ENCODE measurements at places on chromosomes 2 and 18.

DNA sequence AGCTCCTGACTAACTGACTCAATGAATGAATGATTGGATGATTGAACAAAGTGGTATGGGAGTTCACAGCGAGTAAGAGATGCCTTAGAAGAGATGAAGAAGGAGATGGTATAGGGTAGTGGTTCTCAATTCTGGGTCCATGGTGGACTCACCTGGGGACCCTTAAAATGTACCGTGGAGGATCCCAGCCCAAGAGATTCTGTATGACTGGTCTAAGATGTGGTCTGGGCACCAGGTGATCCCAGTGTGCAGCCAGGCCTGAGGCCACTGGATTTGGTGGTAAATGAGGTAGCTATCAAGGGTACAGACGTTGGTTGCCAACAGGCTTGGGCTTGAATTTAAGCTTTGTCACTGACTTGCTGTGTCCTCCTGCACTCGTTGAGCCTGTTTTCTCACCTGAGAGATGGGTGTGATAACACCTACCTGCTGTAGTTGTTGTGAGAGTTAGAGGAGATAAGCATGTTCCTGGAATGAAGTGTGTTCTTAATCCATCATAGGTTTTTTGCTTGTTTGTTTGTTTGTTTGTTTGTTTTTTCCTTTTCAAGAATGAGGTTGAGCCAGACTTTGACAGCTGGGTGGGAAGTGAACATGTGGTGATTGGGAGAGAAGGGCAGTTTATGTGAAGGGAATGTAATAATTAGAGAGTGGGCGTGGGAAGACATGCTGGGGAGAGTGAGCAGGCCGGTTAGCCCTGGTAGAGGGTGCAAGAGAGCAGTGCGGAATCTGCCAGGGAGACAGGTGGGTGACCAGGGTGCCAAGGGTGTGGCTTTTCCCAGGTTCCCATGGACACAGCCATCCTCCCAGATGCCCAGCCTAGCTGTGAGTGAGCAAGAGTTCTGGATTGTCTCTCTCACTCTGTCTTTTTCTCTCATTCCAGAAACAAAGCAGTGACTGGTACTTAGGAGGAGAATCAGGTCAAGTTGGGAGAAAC lies 31.4 kb upstream of the IL1B start:
- no peak for DNase-seq

DNA sequence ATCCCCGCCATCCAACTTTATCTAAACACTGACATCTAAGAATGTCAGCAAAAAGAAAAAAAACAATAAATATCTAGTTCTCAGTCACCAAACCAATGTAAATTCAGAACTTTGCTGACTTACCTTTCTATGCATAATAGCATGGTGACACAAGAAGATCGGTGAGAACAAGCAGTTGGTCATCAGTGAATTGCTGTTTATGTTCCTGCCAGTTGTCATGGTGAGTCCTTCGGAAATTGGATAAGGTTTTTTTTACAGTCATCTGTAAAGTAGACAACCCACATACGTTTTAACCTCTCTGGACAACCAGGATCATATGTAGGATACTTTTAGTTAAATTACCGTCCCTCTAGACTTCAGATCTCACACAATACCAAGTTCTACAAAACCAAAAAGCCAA lies 6.2 kb upstream of the GPR75 start:
- DNase-seq, result no peak

- peak; percentile 56 for DNase-seq
These were observed 62.1 kb upstream of the ACKR3 start for GRCh38 chr2:236507393-236508085.

DNA sequence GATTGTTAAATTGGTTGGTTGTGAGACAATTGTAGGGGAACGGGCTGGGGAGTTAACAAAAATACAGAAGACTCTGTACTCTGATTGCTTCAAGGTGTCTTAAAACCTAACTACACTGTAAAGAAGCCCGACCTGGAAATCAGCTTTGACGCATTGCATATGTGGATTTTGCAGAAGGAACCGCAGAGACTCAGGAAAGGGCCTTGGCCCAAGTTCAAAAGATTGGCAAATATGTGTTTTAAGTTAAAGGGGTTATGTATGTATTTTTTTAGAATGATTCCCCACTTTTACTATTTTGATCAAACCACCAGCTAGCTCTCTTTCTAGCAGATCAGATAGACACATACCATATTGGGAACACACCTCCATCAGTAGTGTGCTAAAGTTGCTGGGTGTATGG lies 18.0 kb upstream of the EDAR start:
- no peak for DNase-seq

DNA sequence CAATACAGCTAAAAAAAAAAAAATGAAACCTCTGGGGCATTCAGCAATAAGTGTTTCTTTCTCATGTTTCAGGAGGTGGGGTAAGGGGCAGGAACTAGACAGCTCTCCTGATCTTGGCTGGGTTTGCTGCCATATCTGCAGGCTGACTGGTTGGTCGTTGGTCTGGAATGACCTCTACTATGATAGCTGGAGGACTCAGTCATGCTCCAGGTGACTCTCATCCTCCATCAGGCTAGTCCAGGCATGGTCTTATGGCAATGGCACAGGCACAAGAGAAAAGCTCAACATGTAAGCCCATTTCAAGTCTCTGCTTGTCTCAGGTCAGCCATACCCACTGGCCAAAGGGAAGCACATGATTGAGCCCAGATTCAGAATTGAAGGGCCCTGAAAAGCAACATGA lies 9.5 kb upstream of the SLC1A4 start:
- no peak for DNase-seq

- DNase-seq, result no peak
These were observed 70.3 kb downstream of the CERKL start for GRCh38 chr2:181586569-181587081.

GRCh38 chr2:121608967-121609366 lies 40.3 kb downstream of the CLASP1 start:
- DNase-seq, result no peak

GRCh38 chr18:73355121-73355520 lies 487.3 kb upstream of the NETO1 start:
- DNase-seq, result no peak

DNA sequence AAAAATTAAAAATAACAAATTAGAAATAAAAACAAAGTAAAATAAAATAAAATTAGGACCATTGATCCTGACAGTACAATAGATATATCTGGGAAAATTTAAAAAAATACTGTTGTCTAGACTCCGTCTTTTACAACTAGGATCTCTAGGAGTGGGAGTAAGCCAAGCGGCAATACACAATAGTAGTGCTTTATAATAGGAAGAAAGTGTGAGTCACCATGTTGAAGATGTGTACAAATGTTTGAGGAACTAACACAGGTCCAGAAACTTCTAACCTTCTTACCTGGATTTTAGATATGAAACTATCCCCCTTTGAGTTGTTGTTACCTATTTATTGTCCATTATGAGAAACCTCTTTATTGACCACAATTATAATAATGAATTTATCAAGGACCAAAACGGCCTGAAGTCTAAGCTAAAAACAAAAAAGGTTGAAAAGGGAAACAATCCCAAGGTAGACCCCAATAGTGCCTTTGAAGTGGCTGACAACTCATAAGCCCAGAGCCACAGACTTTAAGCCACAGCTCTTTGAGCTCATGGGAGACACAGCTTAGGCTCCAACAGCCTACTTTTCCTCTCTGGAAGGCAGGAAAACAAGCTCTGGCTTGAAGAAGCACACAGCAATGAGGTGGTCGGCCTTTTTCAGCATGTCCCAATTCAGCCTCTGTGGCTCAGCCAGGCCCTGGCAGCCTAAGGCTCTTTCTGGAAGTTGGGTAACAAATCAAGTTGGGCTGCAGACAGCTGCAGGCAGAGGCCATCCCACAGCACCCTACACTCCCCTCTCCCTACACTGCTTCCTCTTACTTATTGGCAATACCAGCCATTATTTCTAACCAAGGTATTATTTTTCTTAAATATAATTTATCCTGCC lies 62.9 kb downstream of the AQP4 start:
- DNase-seq, result no peak

All from activated T-cell treated with anti-CD3 and anti-CD28 coated beads, Interleukin-2, amount 50 U/mL, for 72 hours (primary cell).